ENCODE measurements at places on chromosomes 7 and 10. TPM values are rescaled to one million over a fixed set of nuclear protein-coding genes. Genes with fewer than 3 reads are reported as not detected.

The CYP2C8 gene
- total RNA-seq = 1.2 TPM

The LRIT1 gene
- total RNA-seq = not detected

The GPR85 gene
- total RNA-seq = 257 TPM

The GBX1 gene
- total RNA-seq = 0.41 TPM

The LIPJ gene
- 3.7 TPM for total RNA-seq

The DKK1 gene
- total RNA-seq = 6.5 TPM

The PTN gene
- total RNA-seq = 154 TPM

The ZPBP gene
- 0.41 TPM for total RNA-seq

All from frontal cortex (tissue), 4 donors.